ENCODE measurements at places on chromosomes 12 and 14.

DNA sequence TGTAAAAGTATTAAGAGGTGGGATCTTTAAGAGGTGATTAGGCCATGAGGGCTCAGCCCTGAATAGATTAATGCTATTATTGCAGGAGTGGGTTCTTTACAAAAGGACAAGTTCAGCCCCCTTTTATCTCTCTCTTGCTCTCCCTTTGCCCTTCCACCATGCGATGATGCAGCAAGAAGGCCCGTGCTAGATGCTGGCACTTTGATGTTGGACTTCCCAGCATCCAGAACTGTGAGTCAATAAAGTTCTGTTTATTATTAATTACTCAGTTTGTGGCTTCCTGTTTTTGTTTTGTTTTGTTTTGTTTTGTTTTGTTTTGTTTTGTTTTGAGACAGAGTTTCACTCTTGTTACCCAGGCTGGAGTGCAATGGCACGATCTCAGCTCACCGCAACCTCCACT is 10.1 kb downstream of the RNASE1 start:
- no peak for DNase-seq

DNA sequence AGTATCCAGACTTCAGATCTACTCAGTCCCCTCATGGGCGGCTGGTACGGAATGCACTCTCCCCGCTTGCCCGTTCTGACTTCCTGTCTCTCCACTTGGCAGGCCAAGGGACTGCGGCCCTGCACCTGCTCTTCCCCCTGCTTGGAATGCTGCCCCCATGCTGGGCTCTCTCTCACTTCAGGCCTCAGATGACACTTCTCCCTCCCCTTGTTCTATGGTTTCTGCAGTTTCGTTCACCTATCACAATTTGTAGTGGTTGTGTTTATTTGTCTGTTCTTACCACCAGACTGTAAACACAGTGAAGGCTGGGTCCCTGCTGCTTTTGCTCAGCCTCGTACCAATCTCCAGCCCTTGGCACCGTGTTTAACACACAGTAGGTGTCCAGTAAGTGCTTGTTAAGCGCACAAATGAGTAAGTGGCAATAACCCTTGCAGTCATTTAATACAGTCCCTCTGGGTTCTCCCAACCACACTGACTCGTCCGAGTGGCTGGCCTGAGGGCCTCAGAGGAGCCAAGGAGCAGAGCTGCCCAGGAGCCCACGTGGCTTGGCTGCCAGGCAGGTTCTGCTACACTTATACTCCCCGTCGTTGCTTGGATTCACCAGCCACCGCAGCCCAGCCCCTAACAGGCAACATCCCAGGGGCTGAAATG is 11.8 kb downstream of the SLC6A12 start:
- DNase-seq = no peak

GRCh38 chr12:27143256-27144069 is 61.1 kb upstream of the C12orf71 start:
- DNase-seq = no peak

GRCh38 chr12:4855121-4855924 is 54.4 kb upstream of the KCNA1 start:
- DNase-seq = peak; percentile 52

GRCh38 chr12:27580561-27581330 is 56.7 kb downstream of the PPFIBP1 start:
- DNase-seq = no peak
